ENCODE measurements at places on chromosomes 6 and 20.

DNA sequence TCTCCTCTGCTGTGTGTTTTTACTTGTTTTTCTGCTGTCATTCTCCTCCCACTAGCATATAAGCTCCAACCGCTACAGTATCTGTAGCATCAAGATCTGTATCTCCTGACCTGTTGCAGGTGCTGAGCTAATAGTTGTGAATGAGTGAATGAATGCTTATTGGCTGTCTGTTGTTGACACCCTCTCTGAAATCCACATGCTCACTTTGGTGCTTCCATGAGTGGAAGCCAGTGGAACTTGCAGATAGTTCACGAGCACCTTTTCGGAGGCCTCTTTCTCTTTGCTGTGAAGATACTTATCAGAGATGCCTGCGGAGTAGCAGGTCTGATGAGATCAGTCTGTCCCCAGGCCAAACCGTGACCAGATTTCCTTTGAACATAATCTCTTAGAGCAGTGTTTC is 117.3 kb downstream of the EYA2 start:
- no peak for DNase-seq

GRCh38 chr6:137729866-137730629 is 137.0 kb upstream of the TNFAIP3 start:
- DNase-seq = peak; percentile 89

- peak; percentile 52 for DNase-seq
These were observed 22.0 kb upstream of the QKI start for GRCh38 chr6:163392533-163392932.

DNA sequence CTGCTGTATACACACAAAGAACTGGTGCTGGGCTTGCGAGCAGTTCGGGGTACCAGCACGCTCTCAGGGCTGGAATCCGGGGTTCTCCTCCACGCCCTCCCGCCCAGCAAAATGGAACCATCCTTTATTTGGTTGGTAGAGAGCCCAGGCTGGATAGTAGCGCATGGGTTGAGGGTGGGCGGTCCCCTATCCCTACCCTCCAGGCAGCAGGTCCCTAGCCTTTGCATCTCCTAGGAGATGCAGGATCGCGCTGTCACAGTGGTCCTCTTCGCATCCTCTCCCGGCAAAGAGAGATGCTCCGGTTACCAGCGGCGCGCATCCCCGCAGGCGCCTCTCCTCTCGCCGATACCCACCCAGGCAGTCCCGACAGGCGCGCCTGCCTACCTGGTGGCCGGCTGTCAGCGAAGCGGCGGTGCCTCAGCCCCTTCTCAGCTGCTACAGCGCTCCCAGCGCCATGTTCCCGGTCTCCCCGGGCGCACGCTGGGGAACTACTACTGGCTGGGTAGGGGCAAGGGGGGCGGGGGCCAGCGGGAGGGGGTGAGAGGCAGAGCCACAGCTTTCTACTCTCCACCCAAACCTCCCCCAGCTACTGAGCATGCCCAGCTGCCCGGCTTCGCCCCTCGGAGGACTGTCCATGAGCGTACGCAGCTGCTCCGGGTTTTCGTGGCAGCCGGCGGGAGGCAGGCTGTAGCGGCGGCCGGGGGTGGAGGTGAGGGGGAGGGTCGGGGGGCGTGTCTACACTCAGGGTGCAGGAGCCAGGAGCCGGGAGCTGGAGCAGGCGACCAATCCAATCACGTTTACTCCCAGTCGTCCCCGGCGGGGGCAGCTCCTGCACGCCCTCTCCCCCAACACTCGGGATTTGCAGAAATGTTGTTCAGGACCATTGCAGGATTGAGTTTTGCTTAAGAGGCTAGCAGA is at the start of gene PAK5:
PAK5 (minus strand) TSS at position 699 of the 918 bp plus-strand sequence. CDS start 194,748 bp downstream, outside the sequence.
- DNase-seq = peak; percentile 7

DNA sequence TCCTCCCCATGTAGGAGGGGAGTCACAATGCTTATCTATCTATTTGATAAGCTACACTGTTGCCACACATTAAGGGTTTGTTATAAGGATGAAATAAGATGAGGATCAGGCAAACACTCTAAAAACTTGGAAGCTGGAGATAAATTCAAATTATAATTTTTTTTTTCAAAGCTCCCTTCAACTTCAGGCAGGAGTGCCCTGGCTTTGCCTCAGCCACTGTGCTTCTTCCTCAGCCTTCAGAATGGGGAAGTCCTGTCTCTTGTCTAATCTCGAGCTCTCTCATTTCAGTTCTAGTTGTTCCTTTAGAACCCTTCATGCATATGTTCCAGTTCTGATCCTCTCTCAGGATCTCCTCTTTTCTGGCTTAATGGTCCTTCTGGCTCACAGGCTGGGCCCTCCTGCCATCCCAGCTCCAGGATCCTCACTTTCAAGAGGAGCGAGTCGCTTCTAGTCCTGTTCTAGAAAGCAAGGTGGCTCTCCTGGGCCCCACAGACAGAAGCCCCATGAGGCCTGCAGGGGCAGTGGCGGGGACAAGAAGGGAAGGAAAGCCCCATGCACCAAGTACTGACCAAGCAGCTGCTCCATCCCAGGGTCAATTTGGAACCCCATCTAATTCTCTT is 164.3 kb downstream of the VEGFA start:
- DNase-seq = no peak

GRCh38 chr6:81362246-81362645 is 390.2 kb downstream of the TENT5A start:
- peak; percentile 75 for DNase-seq

DNA sequence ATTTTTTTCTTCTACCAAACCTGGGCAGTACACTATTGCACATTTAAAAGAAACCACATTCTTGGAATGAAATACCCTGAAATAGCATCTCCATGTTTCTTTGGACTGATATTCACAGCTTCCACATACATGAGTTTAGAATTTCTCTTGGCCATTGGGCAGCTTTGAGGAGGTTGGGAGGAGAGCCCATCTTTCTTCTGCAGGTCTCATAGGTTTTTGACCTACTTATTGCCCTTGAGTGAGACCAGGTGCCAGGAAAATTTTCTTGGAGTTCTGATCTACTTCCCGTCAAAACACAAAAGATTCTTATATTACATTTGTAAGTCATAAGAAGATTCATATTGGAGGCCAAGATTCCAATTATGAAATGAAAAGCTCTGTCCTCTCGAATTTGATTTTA is 212.0 kb downstream of the IBTK start:
- DNase-seq = no peak

Measured in fibroblast of mammary gland (primary cell).